ENCODE measurements at places on chromosomes 7 and 10.

- DNase-seq = peak; percentile 55
Observed at GRCh38 chr7:31373337-31374289, 33.1 kb upstream of the NEUROD6 start.

GRCh38 chr10:52778511-52779392 is 6.2 kb upstream of the MBL2 start:
- no peak for DNase-seq

DNA sequence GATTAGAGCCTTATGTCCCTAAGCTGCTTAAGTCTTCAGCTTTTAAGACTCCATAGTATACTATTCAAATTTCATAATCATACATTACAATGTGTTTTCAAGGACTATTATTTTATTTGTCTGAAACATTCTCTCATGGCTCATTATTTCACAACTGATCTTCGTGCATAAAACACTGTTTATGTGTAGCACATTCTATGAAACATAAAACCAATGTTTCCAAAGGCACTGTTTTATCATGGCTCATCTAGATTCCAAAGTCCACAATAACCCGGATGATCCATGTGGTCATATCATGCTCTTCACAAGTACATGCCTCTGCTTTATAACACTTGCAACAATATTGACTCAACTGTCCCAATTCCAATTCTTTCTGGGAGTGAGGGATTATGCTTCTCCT is 806.1 kb downstream of the TNS3 start:
- DNase-seq = no peak

DNA sequence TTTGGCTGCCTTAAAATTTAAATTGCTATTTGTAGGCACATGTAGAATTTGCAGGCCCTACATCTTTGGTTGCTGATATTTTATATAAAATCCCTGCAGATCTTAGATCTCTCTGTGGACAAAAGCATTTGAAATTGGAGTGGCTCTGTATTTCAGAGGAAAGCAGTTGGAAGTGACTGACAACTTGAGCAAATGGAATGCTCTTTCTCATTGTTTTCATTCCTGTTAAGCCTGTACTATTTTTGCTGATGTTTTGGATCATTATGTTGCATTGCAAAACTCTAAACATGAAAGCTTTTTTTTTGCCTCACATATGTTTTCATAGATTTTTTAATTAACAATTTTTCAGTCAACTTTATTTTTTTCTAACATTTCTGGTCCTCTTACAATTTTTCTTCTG is 251.2 kb upstream of the MDFIC start:
- no peak for DNase-seq

DNA sequence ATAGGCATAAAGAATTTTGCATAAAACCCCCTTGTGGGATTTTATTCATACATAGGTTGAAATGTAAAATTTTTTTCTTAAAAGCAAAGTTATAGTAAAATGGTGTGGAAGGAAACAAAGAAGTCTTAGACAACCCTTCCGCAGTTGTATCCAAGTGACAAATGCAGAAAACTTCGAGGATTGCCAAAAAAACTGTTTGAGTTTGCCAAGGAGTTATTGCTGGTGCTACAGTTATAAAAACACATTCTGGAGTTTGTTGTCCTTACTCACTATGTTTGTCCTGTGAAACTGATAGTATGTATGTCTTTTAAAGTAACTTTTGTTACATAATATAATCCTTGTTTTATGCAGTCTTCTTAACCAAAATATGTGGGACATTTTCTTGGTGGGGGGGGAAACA is 120.3 kb downstream of the FOXP2 start:
- no peak for DNase-seq

DNA sequence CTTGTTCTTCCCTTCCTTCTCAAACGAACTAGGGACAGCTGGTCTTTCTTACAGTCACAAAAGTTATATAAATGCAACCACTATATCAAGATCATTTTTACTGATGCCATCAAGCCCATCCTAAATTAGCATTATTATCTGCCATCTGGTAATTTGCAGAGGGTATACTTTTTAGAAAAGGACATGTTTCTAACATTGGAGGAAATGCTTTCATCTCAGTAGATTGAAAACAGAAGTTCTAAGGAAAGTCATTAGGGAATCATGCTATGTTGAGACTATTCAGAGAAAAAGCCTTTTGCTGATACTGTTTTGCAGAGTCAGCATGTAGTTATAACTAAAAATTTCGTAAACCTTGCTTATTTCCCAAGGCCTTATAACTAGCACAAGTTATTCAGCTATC is 146.7 kb downstream of the WNT2 start:
- no peak for DNase-seq

DNA sequence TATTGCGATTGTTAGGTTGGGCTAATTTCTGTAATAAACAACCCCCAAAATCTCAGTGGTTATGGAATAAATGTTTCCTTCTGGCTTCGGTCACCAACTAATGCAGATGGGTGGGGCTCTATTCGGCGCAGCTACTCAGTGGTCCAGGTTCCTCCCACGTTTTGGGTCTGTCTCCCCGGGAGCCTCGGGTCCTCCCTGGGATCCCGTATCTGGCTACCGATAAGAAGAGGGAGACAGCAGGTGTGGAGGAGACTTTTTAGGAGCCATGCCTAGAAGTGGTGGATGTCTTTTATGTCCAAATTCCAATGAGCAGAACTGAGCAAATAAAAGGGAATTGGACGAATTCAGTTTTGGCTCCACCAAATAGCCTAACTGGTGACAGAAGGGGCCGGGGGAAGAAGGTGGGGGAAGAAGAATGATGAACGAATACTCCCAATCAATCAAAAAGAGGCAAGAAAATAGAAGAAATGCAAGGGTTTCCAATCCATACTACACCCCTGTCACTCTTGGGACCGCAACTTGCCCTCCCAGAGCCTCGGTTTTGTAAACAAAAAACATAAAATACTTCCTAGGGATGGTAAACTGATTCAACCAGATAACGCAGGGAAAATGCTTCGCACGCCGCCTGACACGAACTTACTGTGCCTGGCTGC is 498 bp upstream of the C10orf53 start:
- no peak for DNase-seq

Data from RKO (cell line).